ENCODE measurements at places on chromosomes 6 and 20.

DNA sequence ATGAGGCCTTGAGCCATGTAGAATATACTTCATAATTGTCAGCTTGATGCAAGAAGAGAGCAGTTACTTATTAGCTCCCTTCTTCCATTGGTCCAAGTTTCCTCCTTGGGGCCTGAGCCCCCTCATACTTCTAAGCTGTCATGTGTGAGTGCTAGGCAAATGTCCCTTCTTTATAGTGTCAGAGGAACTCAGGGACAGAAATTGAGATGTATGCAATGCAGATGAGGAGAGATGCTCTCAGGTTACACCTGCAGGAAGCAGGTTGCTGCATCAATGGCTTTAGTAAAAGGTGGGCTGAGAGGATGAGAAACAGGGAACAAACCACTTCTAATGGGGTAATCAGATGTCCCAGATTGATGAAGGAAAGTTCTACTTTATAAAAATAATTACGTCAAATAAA, 6.7 kb upstream of the PDSS2 start:
- no peak for DNase-seq

DNA sequence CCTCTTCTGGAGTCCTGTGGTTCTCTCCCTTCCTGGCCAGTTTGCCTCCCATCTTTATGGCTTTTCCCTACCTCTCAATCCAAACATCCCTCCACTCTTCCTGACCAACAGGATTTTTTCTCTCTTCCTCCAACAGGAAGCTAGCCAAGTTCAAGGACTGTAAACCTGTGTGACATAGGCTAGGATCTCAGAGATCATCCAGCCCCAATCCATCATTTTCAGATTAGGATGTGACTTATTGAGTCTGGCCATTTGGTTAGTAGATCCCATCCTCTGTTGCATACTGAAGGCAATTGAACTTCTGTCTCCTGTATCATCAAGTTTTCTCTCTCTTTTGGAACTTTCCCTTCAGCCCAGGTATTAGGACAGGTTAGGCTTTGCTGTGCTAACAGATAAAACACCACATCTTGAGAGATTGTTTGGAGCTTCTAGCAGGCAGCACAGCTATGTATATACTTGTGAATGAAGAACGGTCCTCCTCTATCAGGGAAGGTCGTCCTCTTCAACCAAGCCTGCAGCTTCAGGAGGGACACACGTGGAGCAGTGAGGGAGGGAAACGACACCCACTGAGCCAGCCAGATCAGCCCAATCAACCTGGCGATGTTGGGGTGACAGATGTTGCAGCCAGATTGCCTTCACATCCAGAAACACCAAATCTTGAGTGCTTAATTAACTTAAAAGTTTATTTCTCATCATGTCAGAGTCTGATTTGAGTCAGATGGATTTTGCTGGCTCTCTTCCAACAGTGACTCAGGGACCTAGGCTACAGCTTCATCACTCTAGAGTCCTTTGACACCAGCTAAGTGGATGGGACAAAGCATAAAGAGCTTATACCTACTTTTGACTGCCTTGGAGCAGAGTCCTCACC, 106.8 kb downstream of the GJA10 start:
- peak; percentile 61 for DNase-seq

DNA sequence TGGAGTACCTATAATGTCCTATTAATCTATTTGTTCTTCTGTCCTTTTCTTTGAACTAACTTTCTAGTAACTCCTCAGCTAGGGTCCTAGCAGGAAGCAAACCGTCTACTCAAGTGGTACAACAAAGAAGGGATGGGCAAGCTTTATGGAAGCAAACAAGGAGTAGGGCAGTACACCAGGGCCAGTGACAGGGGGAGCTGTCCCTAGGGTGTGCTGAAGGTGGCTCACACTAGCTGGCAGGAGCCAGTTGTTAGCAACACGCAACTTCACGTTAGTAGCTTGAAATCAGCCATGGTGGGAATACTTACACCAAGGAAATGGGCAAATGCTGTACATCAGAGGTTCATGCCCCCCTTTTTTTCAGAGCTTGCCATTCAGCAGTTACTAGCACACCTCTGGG, 74.0 kb upstream of the EYA2 start:
- no peak for DNase-seq

- no peak for DNase-seq
These were observed 20.1 kb downstream of the TRIM27 start for GRCh38 chr6:28903686-28904085.

DNA sequence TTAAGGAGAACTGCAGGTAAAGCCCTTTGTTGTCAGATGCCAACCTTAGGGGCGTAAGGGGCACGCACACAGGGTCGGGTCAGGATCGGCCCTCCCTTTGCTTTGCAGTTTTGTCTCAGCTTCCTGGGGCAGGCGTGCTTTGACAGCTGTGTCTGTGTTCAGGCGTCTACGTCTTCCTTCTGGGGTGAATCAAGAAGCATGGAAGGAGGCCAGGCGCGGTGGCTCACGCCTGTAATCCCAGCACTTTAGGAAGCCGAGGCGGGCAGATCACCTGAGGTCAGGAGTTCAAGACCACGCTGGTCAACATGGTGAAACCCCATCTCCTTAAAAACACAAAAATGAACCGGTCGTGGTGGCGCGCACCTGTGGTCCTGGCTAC, 1.3 kb downstream of the ZGPAT start:
- DNase-seq = no peak

- no peak for DNase-seq
These were observed 253.2 kb downstream of the PTPRT start for GRCh38 chr20:42936482-42936881.

GRCh38 chr6:146543211-146543939, at the start of gene RAB32:
RAB32 (plus strand) TSS chr6:146543833; CDS start chr6:146543872, 39 bp downstream.
- DNase-seq = peak; percentile 96

GRCh38 chr6:110053395-110054240, 75.5 kb downstream of the GPR6 start:
- DNase-seq = peak; percentile 68

DNA sequence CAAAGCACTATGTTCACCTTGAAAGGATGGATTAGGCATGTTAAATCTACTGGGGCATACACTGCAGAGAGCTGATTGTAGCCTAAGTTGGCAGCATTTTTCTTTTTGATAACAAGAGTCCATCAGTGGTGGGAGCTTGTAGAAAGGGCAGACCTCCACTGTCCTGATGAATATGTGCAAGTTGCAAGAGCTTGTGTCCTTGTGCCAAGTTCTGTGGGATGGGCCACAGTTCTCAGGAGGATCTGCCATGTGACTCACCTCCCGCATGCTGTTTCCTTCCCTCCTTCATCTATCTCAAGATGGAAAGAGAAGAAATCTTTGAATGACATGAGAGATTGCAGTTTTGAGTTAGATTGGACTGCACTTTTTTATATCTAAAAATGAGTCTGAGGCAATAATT, 58.3 kb upstream of the GGTLC1 start:
- DNase-seq = no peak

- DNase-seq = no peak
These were observed 198.6 kb upstream of the CDH4 start for GRCh38 chr20:61053487-61053886.

DNA sequence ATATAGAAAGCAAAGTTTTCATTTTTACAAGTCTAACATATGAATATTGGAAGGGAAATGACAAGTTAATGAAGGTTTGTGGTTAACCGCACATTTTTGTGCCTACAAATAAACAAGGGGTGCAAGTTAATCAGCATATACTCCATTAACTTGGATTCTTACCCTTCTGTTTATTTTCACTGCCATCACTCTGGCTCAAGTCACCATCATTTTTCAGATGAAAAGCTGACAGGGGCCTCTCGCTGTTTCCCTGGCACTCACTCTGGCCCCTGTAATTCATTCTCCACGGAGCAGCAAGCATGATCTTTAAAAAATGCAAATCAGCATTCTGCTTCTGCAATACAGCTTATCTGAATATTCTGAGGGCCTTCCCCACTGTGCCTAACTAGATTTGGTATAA, 29.8 kb downstream of the APCDD1L start:
- no peak for DNase-seq

DNA sequence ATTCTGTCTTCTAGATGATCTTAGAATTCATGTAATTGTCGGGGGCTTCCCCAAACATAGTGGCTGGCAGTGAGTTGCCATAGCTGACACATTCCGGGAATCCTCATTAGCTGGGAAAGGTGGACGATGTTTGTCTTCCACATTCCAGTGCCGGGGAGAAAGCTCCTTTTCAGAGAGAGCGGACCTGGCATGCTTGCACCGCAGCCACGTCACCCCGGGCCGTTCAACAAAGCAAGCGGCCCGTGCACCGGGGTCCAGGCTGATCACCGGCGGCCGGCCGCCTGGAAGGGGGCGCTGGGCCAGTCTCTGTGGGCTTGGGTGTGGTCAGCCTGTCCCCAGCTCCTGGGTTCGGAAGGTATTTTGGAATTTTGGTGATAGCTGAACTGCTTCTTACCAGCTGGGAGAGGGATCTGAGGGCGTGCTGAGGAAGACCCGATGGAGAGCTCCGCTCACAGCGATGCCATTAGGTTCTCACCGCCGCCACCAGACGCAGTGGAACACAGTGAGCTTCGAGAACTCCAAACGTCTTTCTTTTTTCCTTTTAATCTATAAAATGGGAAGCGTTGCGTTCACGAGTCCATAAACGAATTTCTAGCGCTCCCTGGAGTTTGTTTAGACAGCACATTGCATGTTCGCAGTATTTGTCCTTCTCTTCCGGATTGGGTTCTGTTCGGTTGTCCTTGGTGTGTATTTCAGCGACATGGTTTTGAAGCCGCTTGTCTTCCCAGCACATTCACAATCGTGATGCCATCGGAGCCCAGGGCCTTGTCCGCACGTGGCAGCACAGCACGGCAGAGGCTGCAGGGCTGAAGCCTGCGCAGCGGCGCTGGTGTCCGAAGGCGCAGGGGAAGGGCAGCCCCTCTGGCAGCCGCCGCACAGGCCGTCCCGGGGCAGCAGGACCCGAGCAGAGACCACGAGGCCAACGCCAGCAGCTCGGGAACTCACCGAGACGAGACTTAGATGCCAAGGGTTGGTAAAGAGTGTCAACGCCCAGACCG, 557.6 kb downstream of the QKI start:
- DNase-seq = no peak

- DNase-seq = no peak
These were observed 38.3 kb upstream of the SAMHD1 start for GRCh38 chr20:36989797-36990196.

- peak; percentile 96 for DNase-seq
These were observed 83.4 kb upstream of the NEDD9 start for GRCh38 chr6:11315743-11316437.

DNA sequence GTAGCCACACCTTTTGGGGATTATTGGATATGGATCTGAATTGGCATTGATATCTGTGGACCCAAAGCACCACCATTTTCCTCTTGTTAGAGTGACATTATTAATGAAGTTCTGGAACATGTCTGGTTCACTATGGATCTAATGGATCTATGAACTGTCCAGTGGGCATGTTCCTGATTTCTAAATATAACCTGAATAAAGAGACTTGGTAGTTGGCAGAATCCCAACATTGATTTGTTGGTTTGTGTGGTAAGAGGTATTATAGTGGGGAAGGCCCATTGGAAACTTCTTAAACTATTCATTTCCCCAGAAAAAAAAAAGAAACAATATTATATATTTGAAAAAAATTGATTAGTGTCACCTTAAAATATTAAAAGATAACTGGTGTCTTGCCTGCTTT, 312.6 kb downstream of the HTR1B start:
- DNase-seq = no peak
